Articular chondrocyte of knee joint (primary cell): ENCODE measurements at places on chromosomes 5 and 9. TPM values are rescaled to one million over a fixed set of nuclear protein-coding genes. Genes with fewer than 3 reads are reported as not detected.

C9 gene
- 0.13 and 0.54 TPM in 2 replicates for total RNA-seq

TTC16 gene
- under 0.01 TPM in 1 of 2 replicates, not detected in the other for total RNA-seq

STKLD1 gene
- 0.32 and 1.3 TPM in 2 replicates for total RNA-seq

CDX1 gene
- total RNA-seq, result 0.22 TPM in 1 of 2 replicates, not detected in the other

PLK2 gene
- total RNA-seq, result 132 and 233 TPM in 2 replicates

IL6ST gene
- 873 and 888 TPM in 2 replicates for total RNA-seq

C9orf50 gene
- total RNA-seq, result 0.11 TPM in 1 of 2 replicates, not detected in the other

IRX1 gene
- 0.13 and 0.22 TPM in 2 replicates for total RNA-seq

TMEM141 gene
- total RNA-seq, result 37.4 and 42.7 TPM in 2 replicates

GTF2H2C gene
- 44.0 and 51.5 TPM in 2 replicates for total RNA-seq

CEP72 gene
- 2.0 and 2.2 TPM in 2 replicates for total RNA-seq

NR2F1 gene
- 0.76 and 1.2 TPM in 2 replicates for total RNA-seq

SURF1 gene
- total RNA-seq, result 25.6 and 28.0 TPM in 2 replicates

GALNT12 gene
- total RNA-seq, result 20.4 and 26.9 TPM in 2 replicates

WDR5 gene
- 18.2 and 21.3 TPM in 2 replicates for total RNA-seq

ARHGEF28 gene
- total RNA-seq, result 60.6 and 66.7 TPM in 2 replicates

PAPPA gene
- total RNA-seq, result 16.3 and 52.5 TPM in 2 replicates

COL15A1 gene
- 56.8 and 175 TPM in 2 replicates for total RNA-seq

SOX30 gene
- total RNA-seq, result under 0.01 TPM in 1 of 2 replicates, not detected in the other

BHMT2 gene
- total RNA-seq, result 14.9 TPM in 2 replicates
